Stimulated activated CD4-positive, alpha-beta T cell treated with anti-CD3 and anti-CD28 coated beads, TNF-alpha, amount 100 ng/mL, for 48 hours (primary cell): ENCODE measurements at places on chromosomes 6 and 20.

DNA sequence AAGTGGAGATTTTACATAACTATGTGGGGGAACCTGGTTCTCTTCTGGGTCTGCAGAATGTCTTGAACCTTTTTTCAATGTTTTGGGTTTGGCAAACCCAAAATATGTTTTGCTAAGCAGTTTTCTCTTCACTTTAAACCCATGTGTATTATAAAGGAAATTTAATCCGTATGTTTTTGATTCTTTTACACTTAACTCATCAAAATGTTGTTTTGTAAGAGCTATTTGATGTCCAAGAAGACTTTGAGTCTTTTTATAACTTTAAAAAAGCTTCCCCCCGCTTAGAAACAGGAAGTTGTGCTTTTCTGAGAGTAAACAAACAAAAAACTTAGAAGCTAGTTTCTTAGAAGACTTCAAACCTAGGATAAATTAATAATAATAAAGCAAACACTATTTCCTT, 81.9 kb upstream of the CEP162 start:
- no peak for DNase-seq

- DNase-seq = no peak
Measured at GRCh38 chr6:134539865-134540323, 222.0 kb upstream of the SGK1 start.

- no peak for DNase-seq
Measured at GRCh38 chr20:38890497-38890818, 35.8 kb upstream of the FAM83D start.

DNA sequence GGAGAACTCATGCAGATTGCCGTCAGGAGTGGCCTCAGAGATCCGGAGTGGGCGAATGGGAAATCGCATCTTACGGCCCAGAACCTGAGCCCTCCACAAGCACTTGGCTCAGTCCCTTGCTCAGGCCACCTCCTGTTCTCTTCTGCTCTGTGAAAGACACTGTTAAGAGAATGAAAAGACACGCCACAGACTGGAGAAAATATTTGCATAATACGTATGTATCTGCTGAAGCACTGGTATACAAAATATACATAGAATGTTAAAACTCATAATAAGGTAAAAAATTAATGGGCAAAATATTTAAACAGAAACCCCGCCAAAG, 838 bp upstream of the POM121L2 start:
- DNase-seq = no peak

- no peak for DNase-seq
Measured at GRCh38 chr6:16670617-16671051, 90.6 kb downstream of the ATXN1 start.

DNA sequence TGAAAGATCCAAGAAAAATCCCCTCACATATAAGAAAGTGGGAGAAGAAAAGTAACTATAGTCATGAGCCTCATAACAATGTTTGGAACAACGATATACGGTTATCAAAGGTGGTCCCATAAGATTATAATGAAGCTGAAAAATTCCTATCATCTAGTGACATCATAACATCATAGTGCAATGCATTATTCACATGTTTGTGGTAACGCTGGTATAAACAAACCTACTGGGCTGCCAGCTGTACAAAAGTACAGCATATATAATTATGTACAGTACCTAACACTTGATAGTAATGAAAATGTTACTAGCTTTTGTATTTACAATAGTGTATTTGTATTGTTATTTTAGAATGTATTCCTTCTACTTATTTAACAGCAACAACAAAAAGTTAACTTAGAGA, 240.7 kb downstream of the RNGTT start:
- DNase-seq = no peak

DNA sequence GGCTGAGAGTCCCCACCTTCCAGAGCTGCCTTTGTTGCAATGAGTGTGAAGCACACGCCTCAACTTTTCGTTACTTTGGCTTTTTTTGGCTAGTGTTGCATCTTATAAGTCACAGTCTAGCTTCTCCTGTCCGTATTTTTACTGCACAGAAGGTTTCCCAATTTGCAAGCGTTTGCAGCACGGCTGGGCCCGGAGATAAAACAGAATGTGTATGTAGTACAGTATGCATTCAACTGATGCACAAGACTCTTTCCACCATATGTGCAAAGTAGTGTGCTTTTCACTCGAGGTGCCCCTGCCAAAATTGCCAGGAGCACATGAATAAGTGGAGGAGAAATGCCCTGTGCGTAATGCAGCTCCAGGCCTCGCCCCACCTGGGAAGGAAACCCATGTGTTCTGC, 79.6 kb downstream of the SOBP start:
- no peak for DNase-seq

GRCh38 chr6:134077301-134077700, 24.9 kb upstream of the SLC2A12 start:
- DNase-seq = no peak

DNA sequence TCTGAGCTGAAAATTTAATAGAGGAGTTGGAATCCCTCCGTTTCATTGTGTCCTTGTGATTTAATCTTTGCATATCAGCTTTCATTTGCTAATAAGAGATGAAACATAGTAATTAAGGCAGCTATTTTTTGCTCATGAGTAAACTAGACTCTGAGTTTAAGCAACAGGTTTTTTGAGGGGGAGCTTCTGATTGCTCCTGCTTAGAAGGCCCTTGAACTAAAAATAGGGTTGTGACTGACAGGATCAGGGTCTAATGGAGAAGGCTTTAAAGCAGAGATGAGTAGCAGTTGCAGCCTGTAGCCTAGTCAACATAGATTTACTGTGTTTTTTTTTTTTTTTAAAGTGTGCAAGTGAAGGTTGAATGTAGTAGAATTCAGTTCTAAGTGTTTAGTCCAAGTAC, 17.4 kb downstream of the HSF2 start:
- no peak for DNase-seq

GRCh38 chr20:31835977-31836852, 9.2 kb downstream of the FOXS1 start:
- no peak for DNase-seq

- DNase-seq = no peak
Measured at GRCh38 chr6:17985934-17986655, 1.3 kb downstream of the KIF13A start.

- DNase-seq = no peak
Measured at GRCh38 chr6:66851930-66852329, 1144.9 kb upstream of the EYS start.

- no peak for DNase-seq
Measured at GRCh38 chr6:129857838-129858237, 3.3 kb downstream of the TMEM244 start.

DNA sequence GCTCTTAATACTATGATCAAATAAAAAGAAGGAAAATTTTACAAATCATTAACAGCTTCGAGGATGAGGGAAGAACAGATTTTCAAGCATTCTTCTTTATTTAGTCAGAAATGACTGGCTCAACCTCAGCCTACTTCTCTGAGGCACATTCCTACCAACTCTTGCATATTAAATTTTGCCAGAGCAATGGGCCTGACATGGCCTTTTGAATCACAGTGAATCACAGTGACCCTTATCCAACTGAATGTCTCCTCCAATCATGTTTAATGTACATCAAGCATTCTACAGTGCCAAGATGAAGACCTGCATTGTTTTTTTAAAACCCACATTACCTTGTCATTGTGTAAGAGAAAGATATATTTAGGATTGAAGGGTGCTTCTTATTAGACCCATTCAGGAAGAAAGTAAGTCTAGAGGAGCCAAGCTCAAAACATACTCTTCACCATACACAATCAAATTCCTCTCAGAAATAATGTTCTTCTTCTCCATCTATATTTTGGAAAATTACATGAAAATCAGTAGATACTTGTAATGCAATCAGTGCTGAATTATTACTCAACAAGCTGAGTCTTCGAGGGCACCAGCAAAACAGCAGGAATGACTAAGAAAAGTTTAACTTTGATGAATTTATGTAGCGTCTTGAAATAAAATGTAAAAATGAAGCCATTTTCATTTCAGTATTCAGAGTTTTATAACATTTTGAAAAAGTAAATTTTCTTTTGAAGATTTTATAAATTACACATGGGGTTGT, 44.1 kb upstream of the MOXD1 start:
- no peak for DNase-seq

DNA sequence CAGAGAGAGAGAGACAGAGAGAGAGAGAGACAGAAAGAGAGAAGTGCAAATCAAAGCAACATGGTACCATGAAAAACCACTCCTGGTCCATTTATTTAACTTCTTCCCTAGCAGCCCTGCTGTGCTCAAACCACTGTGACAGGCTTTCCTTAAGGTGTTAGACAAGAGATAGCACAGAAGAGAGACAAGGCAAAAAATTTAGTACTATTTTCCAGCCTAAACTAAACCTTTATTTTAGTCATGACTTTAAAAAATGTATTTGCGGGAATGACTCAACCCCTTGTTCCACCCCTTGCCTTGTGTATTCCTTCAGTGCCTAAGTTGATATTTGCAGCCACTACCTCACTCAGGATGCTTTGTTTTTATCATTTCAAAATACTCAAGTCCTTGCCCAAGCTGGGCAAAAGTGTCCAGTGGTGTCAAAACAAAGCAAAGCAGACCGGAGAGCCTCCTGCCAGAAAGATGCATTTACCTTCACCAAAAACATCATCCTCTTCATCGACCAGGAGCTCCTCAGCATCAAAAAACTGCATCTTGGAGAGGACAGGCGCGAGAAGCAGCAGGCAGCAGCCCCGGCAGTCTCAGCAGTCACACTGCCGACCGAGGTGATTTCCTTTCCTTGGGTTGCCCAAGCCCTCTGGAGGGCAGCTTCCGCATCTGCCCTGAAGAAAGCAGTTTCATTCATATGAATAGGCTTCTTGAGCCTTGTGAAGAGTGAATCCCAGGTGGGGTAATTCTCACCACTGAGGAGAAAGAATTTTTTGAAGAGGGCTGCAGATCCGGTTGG, at the start of gene RIPOR2:
RIPOR2 (minus strand) TSS at position 595 of the 787 bp plus-strand sequence; CDS start at position 533, 62 bp downstream.
- no peak for DNase-seq

DNA sequence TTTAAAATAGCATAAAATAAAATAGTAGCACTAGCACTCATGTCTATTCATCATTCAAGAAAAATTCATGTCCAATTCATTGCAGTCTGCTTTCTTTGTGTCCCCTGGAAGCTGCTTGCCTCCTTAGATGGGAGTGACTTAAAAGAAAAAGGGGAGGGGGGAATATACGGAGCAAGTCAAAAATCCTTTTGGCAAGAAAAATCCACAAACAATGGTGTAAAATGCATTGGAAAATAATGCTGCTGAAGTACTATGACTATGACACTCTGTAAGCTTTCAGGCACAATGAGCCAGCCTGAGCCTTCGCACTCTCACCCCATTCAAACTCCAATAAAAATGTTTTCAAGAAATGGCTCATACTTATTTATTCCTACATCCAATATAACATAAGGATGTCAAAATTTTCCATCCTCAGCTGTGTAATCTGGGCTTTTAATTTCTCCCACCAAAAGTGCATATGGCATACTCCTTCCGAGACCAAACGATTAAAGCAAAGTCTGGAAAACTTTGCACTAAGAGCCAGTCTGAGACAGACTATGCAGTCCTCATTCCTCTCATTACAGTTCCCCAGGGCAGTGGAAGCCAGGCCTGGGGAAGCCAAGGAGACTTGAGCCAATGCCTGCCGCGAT, 790 bp downstream of the NEDD9 start:
- DNase-seq = no peak

DNA sequence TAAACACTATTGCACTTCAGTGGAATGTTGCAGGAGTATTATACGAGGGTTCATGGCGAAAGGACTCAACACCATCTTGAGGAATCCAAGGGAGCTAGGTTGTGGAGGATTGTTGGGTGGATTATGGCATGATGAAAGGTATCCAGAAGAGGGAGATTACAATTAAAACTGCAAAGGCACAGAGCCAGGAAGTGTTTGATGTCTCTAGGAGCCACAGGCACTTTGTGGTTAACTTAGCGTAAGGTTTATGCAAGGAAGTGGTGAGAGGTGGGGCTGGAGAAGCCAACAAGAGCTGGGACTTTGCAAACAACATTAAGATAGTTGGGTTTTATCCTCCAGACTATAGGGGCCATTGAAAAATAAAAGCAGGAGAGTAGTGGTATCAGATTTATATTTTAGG, 86.6 kb upstream of the TPD52L1 start:
- DNase-seq = no peak

DNA sequence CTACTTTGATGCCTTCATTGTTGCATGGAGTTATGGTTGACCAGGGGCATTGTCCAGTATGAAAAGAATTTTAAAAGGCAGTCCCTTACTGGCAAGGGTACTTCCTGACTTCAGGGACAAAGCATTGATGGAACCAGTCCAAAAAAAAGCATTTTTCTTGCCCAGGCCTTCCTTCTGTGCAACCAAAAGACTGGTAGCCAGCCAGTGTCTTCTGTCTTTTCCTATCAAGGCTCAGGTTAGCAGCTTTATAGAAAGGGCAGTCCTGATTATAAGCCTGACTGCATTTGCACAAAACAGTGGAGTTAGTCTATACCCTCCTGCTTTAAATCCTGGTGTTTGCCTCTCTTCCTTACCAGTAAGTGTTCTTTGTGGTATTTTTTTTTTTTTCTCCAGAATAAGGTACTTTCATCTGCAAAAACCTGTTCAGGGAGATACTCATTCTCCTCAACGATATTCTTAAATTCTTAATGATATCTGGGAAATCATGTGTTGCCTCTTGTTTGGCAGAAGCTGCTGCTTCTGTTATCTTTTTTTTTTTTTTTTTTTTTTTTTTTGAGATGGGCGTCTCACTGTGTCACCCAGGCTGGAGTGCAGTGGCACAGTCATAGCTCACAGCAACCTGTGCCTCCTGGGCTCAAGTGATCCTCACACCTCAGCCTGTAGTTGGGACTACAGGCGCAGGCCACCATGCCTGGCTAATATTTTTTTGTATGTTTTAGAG, 33.9 kb downstream of the SCAF8 start:
- DNase-seq = no peak

- no peak for DNase-seq
Measured at GRCh38 chr20:17710379-17711266, 10.9 kb downstream of the BANF2 start.

DNA sequence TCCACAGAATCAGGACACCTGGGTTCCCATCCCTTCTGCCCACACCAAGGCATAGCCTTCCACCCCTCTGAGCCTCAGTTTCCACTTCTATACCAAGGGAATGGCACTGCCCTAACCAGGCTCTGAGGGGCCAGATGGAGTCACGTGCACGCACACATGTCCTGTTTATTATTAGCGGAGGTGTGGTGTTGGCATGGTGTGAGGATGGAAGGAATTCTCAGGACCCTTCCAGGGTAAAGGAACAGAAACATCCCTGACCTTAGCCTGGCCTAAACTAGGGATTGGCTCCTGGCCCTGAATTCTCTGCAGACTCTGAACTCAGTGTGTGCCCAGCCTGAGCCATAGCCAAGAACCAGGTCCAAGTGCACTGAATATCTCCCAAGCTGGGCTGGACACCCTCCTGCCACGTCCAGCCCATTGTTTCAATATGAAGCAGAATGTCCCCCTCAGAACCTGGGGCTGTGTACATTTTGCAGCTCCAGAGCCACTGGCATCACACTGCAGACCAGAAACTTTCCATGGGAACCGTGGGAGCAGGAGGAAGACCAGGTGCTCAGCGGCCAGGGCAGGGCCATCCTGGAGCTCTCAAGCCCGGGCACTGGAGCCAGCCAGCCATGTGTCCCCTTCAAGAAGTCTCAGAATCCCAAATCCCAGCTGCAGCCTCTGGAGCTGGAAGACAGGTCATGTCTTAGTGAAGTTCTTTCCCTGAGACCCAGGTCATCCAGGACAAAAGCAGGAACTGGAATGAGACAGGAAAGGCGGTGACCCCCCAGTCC, 208.4 kb downstream of the ANKRD60 start:
- DNase-seq = no peak
